ENCODE measurements at places on chromosomes 4 and X.

DNA sequence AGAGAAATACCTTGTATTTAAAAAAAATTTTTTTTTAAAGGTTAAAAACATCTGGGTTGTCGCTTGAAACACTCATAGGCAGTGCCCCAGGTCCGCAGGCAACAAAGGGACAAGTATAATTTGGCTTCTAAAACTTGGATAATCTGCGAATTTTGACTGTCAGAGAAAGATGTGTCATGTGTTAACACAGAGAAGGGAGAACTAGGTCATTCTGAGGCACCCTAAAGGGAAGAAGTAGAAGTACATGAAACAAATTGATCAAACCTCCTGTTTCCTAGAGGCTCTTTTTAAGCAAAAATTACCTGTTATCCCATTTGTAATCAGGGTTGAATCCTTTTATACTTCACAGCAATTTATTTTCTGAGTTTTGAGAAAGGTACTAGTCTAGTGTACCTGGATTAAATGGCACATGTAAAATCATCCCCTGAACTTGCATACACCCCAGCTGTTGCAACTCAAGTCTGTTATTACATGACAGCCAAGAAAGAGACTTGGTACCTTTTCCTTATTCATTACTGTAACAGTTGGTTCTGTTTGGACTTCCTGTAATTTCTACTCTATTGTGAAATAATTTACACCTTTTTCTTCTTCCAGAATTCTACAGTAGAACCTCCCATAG lies 1.7 kb downstream of the SRD5A3 start:
- DNase-seq = no peak

DNA sequence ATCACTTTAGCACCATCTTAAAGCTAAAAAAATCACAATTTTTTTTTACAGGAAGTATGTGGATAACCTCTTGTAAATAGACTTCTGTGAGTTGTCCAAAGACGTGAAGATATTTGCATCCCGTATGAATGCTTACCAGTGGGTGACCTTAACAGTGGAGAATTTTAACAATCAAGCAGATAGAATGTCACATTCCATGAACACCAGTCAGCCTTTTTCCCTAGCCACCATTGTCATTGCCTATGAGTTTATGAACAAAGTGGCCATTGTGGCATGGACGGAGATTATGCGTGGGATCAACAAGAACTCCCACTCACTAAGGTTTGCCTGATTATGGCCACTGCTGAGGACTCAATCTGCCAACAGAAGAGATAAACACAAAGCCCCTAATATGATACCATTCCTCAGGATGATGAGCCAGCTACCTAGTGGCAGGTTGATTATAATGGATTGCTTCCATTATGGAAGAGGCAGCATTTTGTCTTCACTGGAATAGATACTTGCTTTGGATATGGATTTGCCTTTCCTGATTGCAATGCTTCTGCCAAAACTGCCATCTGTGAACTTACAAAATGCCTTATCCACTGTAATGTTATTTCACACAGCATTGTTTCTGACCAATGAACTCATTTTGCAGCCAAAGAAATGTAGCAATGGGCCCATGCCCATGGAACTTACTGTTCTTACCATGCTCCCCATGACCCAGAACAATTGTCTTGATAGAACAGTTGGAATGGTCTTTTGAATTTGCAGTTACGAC lies 830.9 kb upstream of the NDST4 start:
- DNase-seq = no peak

DNA sequence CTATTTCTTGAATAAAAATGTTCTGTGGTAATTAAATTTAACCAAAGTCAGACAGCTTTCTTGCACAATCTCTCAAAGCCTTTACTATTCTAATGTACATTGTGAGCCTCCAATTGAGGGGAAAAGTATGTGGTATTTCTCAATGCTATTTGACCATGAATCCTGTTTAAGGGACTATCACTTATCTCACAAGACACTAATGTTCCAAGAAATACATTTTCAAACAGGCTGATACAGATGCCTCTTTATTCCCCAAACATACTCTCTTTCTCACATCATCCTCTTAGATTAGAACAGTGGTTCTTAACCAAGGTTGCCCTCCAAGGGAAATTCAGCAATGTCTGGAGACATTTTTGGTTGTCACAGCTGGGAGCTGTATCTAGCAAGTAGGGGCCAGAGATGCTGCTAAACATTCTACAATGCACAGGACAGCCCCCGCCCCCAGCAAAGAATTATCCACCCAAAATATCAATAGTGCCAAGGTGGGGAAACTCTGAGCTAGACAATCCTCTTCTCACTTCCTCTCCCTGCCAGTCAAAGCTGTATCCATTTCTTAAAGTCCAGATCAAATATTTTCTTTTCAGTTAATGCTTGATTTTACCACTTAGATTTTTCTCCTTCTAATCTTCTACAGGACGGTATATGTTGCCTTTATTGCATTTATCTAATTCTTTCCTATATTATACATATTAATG lies 129.2 kb upstream of the TRIM2 start:
- DNase-seq = no peak

DNA sequence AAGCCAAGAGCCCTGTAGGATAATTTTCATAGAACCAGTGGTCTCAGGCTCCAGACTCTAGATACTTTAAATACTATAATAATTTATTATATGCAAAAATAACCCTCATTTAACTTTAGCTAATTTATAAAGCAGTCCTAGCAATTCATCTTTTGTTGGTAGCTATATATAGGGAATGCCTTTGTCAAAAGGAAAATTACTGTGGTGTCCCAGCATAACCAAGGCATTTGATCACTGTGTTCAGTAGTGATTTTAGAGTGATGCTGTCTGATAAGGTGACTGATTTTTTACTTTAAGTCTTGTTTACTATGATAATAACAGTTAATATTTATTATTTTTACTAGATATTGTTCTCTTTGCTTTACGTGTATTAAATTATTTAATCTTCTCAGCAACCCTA lies 61.2 kb downstream of the PAQR3 start:
- no peak for DNase-seq

DNA sequence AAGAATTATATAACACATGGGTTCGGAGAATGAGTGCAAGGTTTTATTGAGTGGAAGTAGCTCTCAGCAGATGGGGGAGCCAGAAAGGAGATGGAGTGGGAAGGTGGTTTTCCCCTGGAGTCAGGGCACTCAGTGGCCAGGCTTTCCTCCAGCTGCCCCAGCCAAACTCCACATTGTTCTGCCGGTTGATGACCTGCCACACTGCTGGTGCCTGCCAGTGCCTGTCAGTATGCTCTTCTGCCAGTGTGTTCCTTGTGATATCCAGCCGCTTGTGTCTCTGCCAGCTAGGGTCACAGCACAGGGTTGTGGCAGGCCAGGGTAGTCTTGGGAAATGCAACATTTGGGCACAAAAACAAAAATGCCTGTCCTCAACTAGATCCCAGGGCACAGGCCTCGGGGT lies 604.8 kb upstream of the TECRL start:
- no peak for DNase-seq

All from stimulated activated CD4-positive, alpha-beta T cell treated with anti-CD3 and anti-CD28 coated beads, Interleukin-12 subunit alpha, Interleukin-12 subunit beta, amount 100 ng/mL, for 4 hours (primary cell).